ENCODE measurements at places on chromosomes 7 and 10. TPM values are rescaled to one million over a fixed set of nuclear protein-coding genes. Genes with fewer than 3 reads are reported as not detected.

GRCh38 chr10:62047228-62047892 is 145.9 kb downstream of the ARID5B start:
- no peak overlapping the region for H3K4me3 ChIP-seq
- H3K4me1 ChIP-seq, result peaks cover 86% of the 10 kb centered on the region
- no peak for DNase-seq

GRCh38 chr7:128402356-128402755 is 7.4 kb downstream of the IMPDH1 start:
- peaks cover 21% of the 10 kb centered on the region for H3K4me1 ChIP-seq
- DNase-seq, result no peak
- no peak overlapping the region for H3K27ac ChIP-seq
- no peaks in the 10 kb centered on the region for H3K27me3 ChIP-seq

- no peaks in the 10 kb centered on the region for H3K27me3 ChIP-seq
- H3K4me3 ChIP-seq, result no peak overlapping the region
- peak overlapping the region; percentile 58 for H3K27ac ChIP-seq
- H3K36me3 ChIP-seq, result peaks cover 2% of the 10 kb centered on the region
- H3K4me1 ChIP-seq, result peaks cover 5% of the 10 kb centered on the region
These were observed 9.9 kb downstream of the LRRC4 start for GRCh38 chr7:128021366-128021765.

- DNase-seq, result no peak
- H3K36me3 ChIP-seq, result no peaks in the 10 kb centered on the region
- peaks cover 1% of the 10 kb centered on the region for H3K27me3 ChIP-seq
These were observed 42.7 kb upstream of the PLXNA4 start for GRCh38 chr7:132618956-132619305.

DNA sequence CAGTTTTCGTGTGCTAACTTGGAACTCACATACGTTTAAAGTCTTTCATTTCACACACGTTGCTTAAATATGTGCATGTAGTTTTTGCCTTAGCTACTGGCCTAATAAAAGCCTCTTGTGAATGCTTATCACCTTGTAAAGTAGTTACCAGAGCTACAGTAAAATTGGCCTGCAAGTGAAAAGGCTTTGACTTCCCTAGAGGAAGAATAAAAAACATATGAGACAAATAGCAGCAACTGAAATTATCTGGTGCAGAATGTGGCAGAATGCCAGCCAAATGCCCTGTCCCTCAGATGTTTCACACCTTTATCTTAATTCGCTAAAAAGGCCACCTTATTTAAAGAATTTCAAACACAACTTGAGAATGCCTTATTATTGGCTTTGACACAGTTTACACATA is 28.1 kb upstream of the RPA3 start:
- no peaks in the 10 kb centered on the region for H3K27me3 ChIP-seq
- H3K27ac ChIP-seq, result no peak overlapping the region
- no peaks in the 10 kb centered on the region for H3K36me3 ChIP-seq

- no peaks in the 10 kb centered on the region for H3K4me1 ChIP-seq
- no peaks in the 10 kb centered on the region for H3K36me3 ChIP-seq
- no peaks in the 10 kb centered on the region for H3K27me3 ChIP-seq
- no peak overlapping the region for H3K4me3 ChIP-seq
- DNase-seq, result no peak
- H3K27ac ChIP-seq, result no peak overlapping the region
These were observed 276.5 kb downstream of the HDAC9 start for GRCh38 chr7:18771834-18772566.

GRCh38 chr10:17273403-17273802 is 45.4 kb downstream of the VIM start:
- no peak for DNase-seq
- H3K27ac ChIP-seq, result no peak overlapping the region
- H3K27me3 ChIP-seq, result no peaks in the 10 kb centered on the region
- no peak overlapping the region for H3K4me3 ChIP-seq
- no peaks in the 10 kb centered on the region for H3K4me1 ChIP-seq
- no peaks in the 10 kb centered on the region for H3K36me3 ChIP-seq

GRCh38 chr7:149733924-149734790 is 39.2 kb downstream of the ZNF467 start:
- no peak overlapping the region for H3K27ac ChIP-seq
- H3K36me3 ChIP-seq, result no peaks in the 10 kb centered on the region
- H3K4me3 ChIP-seq, result no peak overlapping the region
- DNase-seq, result no peak

Gene CDH23
- 1.0 TPM for total RNA-seq

Gene CPXM2
- not detected for total RNA-seq

Gene EPDR1
- 0.39 TPM for total RNA-seq

Gene AKR1C1
- total RNA-seq, result 28.4 TPM

Gene SEC61A2
- total RNA-seq, result 34.1 TPM

Gene OR13A1
- total RNA-seq, result not detected

Gene PON3
- 15.0 TPM for total RNA-seq

Gene CRHR2
- not detected for total RNA-seq

Gene GPC2
- total RNA-seq, result 5.0 TPM
